ENCODE measurements at places on chromosomes 5 and 9. TPM values are rescaled to one million over a fixed set of nuclear protein-coding genes. Genes with fewer than 3 reads are reported as not detected.
A peak's percentile ranks its signal among the peaks of the same experiment; 100 is the strongest.

CYFIP2 gene
- total RNA-seq = 21.7 TPM

STING1 gene
- 42.7 TPM for total RNA-seq

CBY3 gene
- total RNA-seq = not detected

IRGM gene
- not detected for total RNA-seq

FOXD4L3 gene
- total RNA-seq = not detected

PCDHA2 gene
- not detected for total RNA-seq

HNRNPK gene
- 609 TPM for total RNA-seq

LCP2 gene
- 6.7 TPM for total RNA-seq

NR4A3 gene
- total RNA-seq = 0.52 TPM

ADRB2 gene
- total RNA-seq = 2.8 TPM

TMC1 gene
- total RNA-seq = not detected

FOXI1 gene
- not detected for total RNA-seq

NUTM2G gene
- total RNA-seq = not detected

THBS4 gene
- 18.6 TPM for total RNA-seq

CCDC152 gene
- total RNA-seq = 0.16 TPM

ZFP37 gene
- total RNA-seq = 2.0 TPM

FAM53C gene
- 30.5 TPM for total RNA-seq

C8G gene
- total RNA-seq = not detected

CXCL14 gene
- total RNA-seq = 0.15 TPM

SH3RF2 gene
- total RNA-seq = 1.1 TPM

DNA sequence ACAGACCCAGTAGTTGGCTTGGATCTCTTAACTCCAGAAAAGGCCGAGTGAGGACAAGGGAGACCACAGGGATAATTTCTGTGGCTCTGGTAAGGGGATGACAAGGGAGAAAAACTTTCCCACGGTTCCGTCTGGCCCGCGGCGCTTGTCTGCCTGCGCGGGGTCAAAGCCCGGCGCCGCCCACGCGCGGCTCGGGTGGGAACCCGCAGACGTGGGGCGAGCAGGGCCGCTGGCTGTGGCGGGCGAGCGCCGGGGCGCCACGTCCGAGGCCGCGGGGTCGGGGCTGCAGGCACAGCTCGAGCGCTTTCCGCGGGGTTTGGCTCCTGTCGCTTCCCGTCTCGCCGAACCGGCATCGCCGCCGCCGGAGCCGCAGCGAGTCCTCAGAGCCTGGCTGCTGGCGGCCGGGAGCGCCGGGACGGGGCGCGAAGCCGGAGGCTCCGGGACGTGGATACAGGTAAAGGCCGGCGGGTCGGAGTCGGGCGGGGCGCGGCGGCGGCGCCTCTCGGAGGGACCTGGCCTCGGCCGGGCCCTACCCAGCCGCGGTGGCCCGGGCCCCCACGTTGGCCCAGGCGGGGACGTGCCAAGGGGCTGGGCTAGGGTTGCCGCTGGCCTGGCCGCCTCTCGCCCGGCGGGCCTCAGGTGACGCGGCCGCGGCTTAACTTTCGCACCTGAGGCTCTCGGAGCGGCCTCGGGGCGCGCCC, at the start of gene RNF180:
Gene RNF180 (plus strand): TSS at position 344 of the 701 bp plus-strand sequence. CDS start 34,965 bp downstream, outside the sequence.
- ATAC-seq = peak; percentile 83

GRCh38 chr5:168743617-168744016, 164.4 kb upstream of the PANK3 start:
- ATAC-seq = no peak

DNA sequence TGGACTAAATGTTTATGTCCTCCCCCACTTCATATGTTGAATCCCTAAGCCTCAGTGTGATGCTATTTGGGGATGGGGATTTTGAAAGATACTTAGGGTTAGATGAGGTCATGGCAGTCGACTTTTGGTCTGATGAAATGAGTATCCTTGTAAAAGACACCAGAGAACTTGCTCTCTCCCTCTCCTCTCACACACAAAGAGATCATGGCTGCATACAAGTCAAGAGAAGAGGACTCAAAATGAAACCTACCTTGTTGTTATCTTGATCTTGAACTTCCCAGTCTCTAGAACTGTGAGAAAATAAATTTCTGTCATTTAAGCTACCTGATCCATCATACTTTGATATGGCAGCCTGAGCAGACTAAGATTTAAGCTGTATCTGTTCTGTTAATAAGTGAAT, 144.0 kb upstream of the HAPLN1 start:
- no peak for ATAC-seq

DNA sequence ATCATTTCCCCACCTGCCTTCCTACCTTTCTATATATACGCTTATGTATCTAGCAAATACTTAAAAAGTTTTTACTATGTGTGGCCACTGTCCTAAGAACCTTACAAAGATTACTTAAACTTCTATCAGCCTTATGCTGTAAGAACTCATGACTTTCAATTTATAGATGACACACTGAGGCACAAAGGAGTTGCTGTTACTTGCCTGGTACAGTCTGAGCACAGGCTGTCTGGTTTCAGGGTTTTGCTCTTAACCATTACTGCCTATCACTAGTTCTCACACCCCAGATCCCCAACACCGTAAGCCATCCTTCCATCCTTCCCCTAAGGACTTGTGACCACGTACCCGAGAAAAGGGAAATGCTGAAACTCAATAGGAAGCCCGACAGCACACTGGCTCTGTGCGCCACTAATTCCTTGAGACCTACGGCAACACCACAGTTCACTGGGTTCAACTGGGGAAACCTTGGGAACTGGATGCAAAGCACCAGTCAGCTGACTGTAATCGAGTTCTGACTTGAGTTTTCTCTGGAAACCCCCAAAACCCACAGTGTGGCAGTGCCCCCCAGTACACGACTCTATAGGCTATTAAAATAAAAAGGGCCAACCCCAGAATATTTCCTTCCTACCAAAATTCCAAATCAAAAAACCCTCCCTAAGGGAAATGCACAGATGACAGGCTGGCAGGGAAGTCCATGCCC, 56.0 kb downstream of the AUH start:
- ATAC-seq = no peak

DNA sequence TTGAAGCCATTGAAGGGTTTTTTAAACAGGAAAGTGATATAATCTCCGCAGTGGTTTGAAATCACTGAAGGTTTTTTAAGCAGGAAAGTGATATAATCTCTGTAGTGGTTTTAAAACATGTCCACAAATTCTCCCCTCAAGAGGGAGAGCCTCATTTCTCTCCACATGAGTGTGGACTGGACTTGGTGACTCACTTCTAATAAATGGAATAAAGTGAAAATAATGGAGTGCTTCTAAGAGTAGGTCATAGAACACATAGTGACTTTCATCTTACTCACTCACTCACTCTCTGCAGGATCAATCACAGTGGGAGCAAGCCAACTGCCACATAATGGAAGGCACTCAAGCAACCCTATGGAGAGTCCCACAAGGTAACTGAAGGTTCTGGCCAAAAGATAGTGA, 12.0 kb downstream of the CTNNAL1 start:
- no peak for ATAC-seq

DNA sequence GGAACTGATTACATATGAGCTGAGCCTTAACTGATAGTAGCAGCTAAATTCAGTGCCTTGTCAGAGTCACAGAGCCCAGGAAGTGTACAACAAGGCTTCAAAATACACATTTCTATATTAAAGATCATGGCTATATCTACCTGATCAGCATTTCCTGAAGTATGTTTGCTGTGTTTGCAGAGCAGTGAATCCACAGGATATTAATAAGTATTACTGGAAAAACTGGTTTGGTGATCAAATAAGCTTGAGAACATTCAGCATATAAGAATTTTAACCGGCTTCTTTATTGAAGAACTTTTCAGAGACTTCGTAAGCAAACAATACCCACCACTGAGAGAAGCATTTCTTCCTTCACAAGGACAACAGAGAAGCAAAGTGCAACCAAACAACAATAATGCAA, 227.0 kb downstream of the ELAVL2 start:
- no peak for ATAC-seq

- no peak for ATAC-seq
These were observed 375.7 kb downstream of the CAAP1 start for GRCh38 chr9:26516773-26517343.

DNA sequence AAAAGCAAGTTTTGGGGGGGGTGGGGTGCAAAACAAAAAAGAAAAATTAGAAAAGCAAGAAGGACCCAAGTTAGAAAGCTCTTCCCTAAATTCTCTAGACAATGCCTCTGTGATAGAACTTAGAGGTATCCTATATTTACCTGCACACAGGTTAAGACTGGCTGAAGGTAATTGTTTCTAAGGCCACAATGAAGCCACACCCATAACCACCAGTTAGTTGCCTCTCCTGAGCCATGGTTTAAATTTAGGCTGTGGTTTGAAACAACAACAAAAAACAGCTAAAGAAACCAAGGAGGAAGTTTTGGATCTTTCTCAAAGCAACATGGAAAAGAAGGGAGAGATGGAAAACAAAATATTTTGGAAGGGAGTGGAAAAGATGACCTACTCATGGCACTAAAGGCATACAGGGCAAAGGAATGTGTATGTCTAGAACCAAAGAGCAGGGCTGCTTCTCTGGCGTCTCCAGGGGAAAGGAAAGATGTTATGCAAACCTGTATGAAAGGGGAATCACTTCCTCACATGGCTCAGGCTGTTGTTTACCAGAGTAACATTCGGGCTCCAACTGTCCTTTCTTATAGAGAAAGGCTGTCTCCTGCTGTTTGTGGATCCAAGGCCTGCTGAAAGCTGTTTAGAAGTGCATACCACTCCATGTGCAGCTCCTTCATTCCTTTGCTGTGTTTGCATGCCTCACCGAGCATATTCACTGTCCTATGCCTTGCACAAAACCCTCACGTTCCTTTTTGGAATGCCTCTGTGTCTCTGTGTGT, 408.9 kb upstream of the MPDZ start:
- ATAC-seq = no peak

GRCh38 chr9:107172979-107173347, 110.1 kb upstream of the RAD23B start:
- ATAC-seq = no peak

- no peak for ATAC-seq
These were observed 50.4 kb downstream of the ARL15 start for GRCh38 chr5:54259981-54260380.

GRCh38 chr9:135811801-135812200, 95.5 kb downstream of the CAMSAP1 start:
- no peak for ATAC-seq

GRCh38 chr9:24359046-24359445, 186.7 kb downstream of the IZUMO3 start:
- no peak for ATAC-seq

DNA sequence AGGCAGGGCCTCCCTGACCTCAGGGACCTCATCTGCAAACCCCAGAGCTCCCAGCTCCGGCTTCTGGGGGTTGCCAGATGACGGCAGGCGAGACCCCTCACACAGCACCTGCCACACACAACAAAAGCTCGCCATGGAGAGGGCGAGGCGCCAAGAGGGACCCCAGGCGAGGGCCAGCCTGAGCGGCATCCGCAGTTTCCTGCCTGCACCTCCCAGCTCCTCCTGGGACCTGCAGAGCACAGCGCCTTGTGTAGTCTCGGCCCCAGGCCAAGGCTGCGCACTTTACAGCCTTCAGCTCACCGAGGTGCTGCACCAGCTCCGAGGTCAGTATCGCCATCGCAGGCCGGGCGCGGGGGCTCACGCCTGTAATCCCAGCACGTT, 82.4 kb upstream of the ADAMTS2 start:
- no peak for ATAC-seq

DNA sequence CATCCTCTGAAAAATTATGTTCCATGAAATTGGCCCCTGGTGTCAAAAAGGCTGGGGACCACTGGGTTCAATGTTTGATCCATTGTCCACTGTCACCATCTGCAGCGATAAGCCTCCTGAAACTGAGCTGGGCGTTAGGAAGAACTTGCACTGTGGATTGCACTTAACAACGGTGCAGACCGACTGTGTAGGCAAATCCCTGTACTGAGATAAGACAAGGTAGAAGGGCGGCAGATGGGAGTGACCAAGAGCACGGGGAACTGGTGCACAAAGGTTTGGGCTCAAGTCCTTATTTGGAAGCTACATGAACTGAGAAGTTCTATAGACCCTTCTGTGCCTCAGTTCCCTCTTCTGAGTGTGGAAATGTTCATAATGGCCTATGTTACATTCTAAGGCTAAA, 41.6 kb upstream of the FLT4 start:
- ATAC-seq = no peak

GRCh38 chr5:75016896-75017295, 35.5 kb downstream of the GCNT4 start:
- no peak for ATAC-seq

- ATAC-seq = no peak
These were observed 26.3 kb downstream of the NMUR2 start for GRCh38 chr5:152378730-152379129.

DNA sequence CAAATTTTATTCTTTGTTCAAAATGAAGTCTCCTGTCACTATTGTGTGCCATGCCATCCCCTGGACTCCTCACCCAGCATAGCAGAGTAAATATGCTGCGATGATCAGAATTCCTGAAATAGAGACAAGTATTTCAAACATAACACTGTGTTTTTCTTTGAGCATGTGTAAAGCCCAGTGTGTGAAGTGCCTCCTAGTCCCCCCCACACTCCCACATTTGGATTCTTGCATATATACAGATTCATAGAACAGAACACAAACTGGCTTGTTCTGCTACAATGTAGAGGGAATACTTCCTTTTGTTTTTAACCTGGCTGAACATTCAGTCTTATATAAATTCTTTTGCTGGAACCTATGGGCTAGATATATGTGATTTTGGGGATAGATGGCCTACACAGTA, 84.9 kb downstream of the NUDT12 start:
- ATAC-seq = no peak

DNA sequence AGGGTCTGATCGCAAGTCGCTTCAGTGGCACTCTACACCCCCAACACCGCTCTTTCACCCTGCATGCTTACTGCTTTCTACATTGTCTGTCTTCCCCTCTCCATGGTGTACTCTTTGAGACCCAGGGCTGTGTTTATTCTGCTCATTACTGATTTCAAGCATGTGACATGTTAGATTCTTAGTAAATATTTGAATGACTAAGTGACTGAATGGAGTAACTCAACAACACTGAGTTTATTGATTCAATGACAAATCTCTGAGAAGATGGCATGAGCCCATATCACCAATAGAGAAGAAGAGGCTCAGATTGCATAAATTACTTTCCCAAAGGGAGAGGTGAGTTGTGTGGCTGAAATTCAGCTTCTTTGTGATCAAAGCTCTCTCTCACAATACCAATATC, 89.7 kb upstream of the OSMR start:
- no peak for ATAC-seq

GRCh38 chr9:124580186-124580585, 73.0 kb upstream of the NR5A1 start:
- ATAC-seq = no peak

- ATAC-seq = peak; percentile 70
These were observed 310.8 kb upstream of the DMRT1 start for GRCh38 chr9:530681-531080.

GRCh38 chr9:133826289-133827085, 88.3 kb upstream of the SARDH start:
- ATAC-seq = no peak

DNA sequence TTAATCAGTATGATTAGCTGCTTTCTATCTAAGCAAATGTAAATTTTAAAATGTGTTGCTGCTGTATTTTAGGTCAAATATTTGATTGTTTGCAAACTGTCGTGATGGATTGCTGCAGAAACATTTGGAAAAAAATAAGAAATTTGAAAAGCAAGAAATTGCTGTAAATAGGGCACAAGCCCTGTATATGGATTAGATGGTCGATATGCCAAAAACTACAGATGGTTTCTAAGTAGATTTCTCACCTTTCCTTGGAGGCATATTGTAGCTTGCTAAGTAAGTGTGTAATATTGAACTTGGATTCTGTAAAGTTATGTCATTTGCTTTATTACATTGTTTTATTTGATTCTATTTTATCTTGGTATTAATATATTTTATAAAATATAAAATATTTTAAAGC, 13.1 kb downstream of the LECT2 start:
- ATAC-seq = no peak

GRCh38 chr5:159536646-159537045, 206.4 kb upstream of the IL12B start:
- no peak for ATAC-seq

Measured in gastroesophageal sphincter (tissue), 4 donors.